Mesothelial cell of epicardium (in vitro differentiated cells): ENCODE measurements at places on chromosomes 3 and 15.

DNA sequence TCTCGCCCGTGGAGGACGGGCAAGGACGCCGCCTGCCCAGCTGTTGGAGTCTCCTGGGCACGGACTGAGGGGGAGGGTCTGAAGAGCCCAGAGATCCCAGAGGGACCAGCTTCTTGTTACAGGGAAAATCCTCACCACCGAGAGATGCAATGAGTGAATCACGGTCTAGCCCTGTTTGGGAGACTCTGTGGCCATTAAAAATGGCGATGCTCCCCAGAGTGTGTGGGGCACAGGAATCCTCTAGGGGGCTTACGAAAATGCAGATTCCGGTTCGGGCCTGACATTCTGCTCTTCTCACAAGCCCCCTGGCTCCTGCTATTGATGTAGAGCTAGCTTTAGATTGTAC lies 35.5 kb upstream of the EPHB3 start:
- DNase-seq: no peak

DNA sequence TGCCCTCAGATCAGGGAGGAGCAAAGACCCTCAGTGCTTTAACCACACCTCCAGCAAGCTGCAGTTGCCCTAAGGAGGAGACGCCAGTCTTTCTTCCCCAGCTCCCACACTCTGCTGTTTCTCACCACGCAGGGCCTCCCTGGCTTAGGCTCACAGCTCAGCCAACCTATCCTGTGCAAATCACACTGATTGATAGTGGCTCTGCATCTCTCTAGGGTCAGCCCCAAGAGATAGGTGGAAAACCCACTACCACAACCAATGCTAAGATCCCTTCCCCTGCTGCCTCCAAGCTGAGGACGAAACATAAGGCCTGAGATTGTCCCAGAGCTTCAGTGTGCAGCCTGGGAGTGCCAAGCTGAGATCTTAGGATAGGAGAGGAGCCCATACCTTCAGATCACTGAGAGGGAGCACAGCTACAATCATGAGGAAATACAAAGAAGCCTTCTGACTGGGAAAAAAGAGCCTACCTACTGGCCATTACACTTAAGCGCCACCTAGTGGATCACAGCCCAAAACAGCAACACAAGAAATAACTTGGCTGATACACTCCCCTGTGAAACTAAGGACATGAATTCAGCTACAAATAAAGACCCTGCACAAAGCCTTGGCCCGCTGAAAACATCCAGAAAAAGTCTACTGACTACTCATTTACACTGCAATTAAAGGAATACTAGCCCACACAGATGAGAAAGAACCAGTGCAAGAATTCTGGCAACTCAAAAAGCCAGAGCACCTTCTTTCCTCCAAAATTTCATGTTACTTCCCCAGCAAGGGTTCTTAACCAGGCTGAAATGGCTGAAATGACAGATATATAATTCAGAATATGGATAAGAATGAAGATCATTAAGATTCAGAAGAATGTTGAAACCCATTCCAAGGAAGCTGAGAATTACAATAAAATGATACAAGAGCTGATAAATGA lies 271.5 kb upstream of the DCBLD2 start:
- DNase-seq: no peak

DNA sequence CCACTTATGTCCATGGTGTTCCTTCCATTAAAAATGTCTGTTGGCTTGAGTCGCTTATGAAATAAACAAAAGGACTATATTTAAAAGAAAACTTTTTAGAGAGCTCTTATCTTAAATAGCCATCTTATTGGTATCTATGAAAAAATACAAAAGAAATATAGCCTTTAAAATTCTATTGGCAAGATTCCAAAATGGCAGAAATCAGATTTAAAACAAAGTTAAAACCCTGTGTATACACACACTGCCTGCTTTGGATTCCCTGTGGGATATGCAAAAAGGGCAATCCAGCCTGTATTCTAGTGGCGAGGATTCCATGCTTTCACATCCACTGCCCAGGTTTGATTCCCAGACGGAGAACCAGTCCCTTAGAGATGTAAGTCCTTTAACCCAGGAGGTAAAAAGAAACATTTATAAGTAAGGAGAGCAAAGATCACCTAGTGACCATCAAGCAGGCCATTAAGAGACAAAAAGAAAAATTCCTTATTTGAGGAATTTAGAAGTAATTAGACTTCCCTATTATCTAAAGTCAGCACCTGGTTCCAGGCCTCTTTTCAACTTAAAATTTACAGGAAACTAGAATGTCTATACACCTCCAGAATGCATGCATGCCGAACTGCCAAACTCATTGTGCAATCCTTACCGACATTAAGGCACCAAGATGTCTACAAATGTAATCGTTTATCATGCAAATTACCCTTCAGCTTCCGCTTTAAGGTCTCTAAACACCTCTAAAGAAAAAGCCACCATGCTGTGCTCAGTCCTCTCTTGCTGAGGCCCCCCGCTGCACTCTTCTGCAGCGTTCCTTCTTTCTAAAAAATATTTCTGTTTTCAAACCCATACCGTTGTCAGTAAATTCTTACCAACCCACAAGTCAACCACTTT lies 69.6 kb upstream of the STRIT1 start:
- no peak for DNase-seq

DNA sequence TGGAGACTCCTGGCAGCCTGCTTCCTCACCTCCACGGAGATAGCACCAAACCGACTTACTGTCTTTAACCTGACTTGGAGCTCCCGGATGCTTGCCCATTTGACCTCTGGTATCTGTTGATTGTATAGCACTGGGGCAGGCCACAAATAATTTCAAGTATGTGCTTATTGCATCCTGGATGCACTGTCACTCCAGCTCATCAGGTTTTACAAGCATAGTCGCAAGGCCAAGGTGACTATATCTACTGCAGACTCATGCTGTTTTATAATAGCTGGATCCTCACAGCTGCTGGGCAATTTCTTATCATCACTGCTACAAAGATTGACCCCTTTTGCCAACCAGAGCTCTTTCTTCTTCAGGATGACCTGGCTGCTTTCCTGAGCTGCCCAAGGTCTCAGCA lies 45.6 kb downstream of the PEX5L start:
- no peak for DNase-seq

DNA sequence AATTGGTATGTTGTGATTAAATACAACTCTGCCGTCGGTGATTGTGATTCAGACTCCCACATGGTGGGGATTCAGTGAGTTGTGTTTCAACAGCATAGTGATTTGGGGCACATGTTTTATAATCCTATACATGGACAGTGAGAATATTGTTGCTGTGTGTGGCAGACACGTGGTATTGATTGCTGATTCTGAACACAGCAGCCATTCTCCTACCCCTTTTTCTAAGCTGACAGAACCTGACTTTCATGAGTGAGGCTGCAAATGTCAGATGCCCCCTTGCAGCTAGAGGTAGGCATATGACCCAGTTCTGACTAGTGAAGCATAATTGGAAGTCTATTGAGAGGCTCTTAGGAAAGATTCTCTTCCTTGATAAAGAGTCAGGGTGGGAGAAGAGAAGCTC lies 155.0 kb upstream of the STRIT1 start:
- no peak for DNase-seq

DNA sequence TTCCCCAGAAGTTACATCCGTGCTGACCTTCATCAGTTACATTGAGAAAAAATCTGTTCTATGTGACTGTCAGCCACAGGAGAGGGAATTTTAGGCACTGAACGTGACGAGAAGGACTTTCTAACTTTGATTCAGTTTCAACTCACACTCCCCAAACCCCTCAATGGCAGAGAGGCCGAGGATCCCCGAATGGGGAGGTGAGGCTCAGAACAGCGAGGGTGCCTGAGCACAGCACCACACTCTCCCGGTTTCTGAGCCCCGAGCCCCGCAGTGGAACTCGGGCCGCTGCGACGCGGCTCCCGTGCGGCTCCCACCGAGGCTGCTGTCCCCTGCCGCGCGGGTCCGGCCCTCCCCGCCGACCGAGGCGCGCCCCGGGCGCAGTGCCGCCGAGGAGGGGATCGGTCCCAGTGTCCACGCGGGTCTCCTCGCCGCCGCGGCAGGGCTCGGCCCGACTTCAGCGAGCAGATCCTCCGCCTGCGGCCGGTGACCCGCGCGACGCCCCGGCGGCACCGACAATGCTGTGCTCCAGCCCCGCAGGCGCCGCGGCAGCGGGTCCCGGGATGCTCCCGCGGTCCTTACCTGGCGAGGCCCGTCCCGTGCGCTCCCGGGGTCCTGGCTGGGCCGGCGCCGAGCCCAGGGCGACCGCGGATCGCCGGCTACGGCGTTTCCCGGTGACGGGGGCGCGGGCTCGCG lies 439 bp downstream of the CTXND1 start:
- DNase-seq: peak; percentile 44

GRCh38 chr3:18064586-18064985 lies 322.2 kb upstream of the TBC1D5 start:
- no peak for DNase-seq

DNA sequence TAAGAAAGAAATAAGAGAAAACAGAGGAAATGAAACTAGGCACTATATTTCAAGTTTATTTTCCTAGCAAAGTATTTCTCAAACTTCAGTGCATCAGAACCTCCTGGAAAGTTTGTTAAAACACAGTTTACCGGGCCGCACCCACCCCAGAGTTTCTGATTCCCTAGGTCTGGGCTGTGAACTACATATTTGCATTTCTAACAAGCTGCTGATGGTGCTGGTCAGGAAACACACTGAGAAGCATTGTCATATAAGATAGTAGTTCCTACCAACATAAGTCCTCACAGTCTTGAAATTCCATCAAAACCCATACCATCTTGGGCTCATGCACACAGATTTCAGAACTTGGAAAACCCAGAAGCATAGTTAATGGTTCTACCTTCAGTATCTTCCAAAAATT lies 8.3 kb downstream of the SLC9A9 start:
- DNase-seq: no peak

DNA sequence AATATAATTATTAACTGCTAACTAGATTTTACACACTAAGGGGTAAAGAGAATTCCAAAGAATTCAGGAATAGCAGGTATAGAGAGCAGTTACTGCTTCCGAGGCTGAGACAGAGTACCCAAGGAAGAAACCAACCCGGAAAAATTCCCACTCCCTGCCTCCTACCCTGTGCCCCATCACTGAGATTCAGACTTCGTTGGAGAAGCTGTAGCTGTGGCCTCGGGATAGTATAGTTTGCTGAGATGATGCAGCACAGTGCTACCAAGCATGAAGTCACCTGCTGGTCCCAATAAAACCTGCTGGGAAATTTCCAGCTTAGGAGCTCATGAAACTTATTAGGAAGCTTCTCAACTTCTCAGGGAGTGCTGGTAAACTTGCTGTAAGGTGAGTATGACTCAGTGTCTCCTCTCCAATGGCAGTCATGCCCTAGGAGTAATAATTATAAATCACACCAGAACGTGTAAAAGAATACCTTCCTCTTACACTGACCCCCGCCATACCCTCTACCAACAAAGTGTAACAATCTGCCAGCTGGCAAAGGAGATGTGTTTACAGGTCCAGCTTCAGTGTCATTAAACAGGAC lies 215.2 kb upstream of the ROBO2 start:
- no peak for DNase-seq

GRCh38 chr15:62753518-62754221 lies 288.9 kb upstream of the TPM1 start:
- no peak for DNase-seq

DNA sequence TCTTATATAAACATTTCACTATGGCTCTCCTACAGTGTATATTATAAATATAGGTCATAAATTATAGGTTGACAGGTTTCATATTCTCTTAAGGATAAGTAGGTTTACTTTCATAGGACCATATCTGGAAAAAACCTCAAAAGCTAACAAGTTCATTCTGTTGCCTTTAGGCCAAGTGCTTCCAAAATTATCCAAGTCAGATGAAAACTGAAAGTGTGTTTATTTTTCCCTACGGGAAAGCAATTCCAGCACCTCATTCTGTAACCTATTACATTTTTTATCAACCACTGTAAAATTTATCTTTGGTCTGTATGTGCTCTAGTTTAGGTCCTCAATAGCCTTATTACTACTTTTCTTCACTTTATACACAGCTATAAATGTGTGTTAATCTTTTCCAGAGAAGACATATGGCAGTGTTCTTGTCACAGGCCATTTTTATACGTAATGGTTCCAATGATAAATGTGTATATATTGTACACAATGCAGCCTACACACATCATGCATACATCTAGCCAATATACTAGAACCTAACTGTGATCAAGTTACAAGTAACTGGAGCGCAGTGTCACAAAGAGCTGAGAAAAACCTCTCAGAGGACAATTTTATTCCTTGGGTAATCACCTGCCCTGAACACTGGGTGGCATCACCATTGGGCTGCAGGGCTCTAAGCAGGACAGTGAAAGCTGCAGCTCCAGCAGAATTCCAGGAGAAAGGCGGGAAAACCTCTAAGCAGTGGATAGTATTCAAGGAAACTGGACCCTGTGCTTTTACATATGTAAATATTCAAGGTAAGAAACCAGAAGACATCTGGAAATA lies 251.3 kb downstream of the CTNNB1 start:
- no peak for DNase-seq

GRCh38 chr3:156321945-156322344 lies 201.6 kb downstream of the KCNAB1 start:
- DNase-seq: no peak

- no peak for DNase-seq
Measured at GRCh38 chr15:44519537-44519936, 17.4 kb upstream of the EIF3J start.

DNA sequence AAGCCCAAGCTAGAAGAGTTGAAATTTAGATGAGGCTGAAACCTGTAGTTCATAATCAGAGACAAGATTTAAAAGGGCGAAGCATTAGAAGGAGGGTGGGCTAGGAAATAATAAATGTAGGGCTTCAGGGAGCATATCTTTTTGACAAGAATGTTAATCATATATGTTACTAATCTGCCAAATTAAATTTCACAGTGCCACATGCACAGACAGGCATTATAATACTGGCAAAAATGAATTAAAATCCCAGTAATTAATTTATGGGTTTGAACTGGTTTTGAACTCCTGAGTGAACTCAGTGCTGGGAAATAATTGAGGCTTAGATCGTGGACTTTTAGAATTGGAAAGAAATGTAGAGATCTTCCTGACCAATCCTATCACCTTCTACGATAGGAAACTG lies 383.5 kb upstream of the IL12A start:
- no peak for DNase-seq

DNA sequence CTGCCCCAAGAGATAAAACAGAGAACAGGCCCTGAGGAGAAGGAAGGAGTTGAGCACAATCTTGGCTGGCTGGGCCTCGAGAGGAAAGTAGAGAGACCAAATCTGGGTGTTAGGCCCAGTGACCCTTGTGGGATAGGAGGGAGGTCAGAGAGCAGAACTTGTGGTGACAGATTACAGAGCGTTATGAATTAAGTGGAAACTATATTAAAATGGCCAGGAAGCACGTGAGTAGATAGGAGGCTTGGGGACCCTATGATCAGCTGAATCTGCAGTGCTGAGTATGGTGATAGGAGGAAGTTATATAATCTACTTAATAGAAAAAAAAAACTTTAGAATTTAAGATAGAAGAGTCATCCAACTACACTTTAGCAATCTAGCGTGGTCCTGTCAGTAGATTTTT lies 30.0 kb downstream of the ST6GAL1 start:
- no peak for DNase-seq

GRCh38 chr3:104909198-104909597 lies 457.5 kb upstream of the ALCAM start:
- DNase-seq: no peak

GRCh38 chr15:82999426-82999825 lies 12.0 kb downstream of the C15orf40 start:
- DNase-seq: no peak

- no peak for DNase-seq
Measured at GRCh38 chr15:29805043-29805707, 17.1 kb downstream of the TJP1 start.

GRCh38 chr15:77606142-77607034 lies 26.3 kb downstream of the LINGO1 start:
- no peak for DNase-seq

GRCh38 chr3:161637559-161637958 lies 141.0 kb downstream of the OTOL1 start:
- no peak for DNase-seq

- DNase-seq: no peak
Measured at GRCh38 chr3:17021614-17022013, 136.9 kb downstream of the PLCL2 start.
